ENCODE measurements at places on chromosomes 1 and 21.

GRCh38 chr1:67836769-67837168, 3.5 kb upstream of the GNG12 start:
- DNase-seq = no peak

- DNase-seq = no peak
These were observed 24.4 kb upstream of the TMEM54 start for GRCh38 chr1:32925403-32926162.

DNA sequence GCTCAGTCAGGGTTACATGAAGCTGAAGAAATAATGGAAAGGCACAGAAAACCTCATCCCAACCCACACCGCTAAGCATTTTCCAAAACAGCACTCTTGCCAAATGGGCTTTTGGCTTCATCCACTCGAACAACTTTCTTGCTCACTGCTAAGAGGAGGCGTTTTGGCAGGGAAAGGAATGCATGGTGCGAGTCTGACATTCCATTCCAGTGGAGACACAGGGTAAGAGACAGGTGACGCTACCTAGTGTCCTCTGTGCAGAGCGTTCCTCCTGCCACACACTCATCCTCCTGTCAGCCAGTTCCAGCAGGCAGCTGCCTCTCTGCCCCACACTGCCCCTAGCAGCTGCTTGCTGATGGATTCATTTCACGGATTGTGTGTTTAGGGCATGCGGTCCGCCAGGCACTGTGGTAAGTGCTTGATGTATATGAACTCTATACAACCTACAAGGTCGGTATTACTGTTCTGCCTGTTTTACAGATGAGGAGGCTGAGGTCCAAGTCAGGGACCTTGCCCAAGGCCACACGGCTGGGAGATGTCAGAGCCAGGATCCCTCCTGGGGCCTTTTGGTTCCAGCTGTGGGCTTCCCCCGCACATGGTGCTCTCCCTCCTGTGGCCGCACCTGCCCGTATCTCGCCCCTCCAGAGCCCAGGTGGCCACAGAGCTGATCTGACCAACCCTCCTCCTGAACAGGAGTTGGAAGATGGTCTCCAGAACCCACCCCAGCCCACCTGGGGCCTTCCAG, 25.7 kb upstream of the BACE2 start:
- DNase-seq = peak; percentile 4

DNA sequence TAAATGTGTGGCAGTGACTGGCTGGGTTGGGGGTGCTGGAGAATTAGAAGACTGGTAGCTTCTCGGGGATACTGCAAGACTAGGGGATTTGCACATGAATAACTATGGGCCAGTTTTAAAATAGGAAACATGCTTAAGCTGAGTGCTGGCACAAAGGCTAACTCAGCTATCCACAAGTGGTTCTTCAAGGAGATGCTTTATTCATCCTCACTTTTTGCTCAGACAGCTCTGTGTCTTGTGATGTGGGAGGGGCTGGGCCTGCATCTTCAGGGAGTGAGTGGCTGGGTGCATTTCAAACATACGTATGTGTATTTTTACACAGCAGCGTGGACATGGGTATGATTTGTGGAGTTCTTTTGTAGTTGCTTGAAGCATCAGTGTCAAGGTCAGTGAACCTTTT, 2.3 kb downstream of the COQ8A start:
- no peak for DNase-seq

DNA sequence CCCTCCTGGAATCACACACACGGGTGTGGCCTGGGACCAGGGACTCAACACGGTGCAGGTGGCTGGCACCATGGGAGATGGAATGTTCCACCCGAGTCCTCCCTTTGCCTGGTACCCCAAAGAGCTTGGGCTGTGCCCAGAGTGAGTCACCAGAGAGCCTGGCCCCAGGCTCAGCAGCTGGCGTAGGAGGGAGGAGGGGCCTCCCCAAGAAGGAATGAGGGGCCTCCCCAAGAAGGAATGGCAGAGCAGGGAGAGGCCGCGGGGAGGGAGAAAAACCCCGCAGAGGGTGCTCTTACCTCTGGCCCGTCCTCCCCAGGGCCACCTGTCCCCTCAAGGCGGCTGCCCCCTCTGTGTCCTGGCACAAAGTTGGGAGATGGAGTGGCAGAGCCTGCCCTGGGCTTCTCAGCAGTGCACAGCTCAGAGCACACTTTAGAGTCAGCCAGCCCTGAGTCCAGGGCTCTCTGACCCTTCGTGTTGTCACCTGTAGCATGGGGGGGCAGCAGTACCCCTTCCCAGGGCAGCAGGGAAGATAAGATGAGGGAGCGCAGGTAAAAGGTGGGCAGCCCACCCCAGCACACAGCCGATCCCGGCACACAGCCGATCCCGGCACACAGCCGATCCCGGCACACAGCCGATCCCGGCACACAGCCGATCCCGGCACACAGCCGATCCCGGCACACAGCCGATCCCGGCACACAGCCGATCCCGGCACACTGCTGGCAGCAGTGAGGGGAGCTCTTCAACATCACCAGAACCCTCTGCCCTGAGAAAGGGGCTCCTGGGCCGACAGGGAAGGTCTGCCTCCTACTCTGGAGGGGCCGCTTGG, 20.2 kb upstream of the KCNAB2 start:
- DNase-seq = no peak

- DNase-seq = no peak
These were observed 371.7 kb upstream of the ADGRL2 start for GRCh38 chr1:81428998-81429397.

- DNase-seq = no peak
These were observed 68.2 kb downstream of the TMEM53 start for GRCh38 chr1:44605914-44606615.

DNA sequence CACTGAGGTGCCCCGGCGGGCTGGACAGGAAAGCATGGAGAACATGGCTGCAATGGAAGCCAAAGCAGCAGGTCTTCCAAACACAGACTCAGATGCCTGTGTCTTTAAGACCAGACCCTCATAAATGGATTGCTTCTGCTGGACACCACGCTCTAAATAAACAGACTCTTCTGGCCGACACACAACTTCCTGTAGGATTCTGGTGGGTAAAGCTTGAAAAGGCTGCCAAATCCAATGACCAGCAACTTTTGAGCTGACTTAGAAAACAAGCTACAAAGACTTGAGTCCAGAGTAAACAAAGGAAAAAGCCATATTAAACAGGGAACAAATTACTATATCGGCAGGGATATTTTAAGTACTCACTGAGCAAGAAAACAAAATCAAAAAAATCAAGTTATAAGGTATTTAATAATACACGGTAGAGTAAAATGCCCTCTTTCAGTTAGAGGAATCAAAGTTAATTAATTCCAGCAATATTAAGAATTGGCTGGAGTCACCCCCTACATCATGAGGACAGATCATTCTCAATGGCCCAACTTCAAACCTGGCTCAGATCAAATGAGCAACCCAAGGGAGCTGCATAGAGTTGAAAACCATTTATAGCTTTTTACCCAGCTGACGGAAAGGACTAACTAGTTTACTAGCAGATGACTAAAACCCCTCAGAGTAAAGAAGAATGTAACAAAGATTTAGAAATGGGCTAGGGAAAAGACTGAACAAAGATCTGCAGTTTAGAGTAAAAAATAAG, 102.4 kb downstream of the TGFBR3 start:
- DNase-seq = no peak

DNA sequence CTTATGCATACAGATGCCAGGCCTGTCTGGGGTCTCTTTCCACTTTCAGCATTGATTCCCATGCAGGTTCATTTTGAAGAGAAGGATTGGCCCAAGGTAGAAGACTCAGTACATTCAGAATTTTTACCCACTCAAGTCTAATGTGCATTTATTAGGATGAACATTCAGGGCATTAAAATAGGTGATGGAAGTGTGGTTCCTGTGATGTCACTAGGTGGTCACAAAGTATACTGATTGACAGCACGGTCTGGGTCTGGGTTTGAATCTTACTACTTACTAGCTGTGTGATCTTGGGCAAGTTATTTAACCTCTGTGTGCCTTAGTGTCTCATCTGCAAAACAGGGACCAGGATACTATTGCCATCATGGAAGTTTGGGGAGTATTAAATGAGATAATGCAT, 711 bp upstream of the ZNF648 start:
- no peak for DNase-seq

DNA sequence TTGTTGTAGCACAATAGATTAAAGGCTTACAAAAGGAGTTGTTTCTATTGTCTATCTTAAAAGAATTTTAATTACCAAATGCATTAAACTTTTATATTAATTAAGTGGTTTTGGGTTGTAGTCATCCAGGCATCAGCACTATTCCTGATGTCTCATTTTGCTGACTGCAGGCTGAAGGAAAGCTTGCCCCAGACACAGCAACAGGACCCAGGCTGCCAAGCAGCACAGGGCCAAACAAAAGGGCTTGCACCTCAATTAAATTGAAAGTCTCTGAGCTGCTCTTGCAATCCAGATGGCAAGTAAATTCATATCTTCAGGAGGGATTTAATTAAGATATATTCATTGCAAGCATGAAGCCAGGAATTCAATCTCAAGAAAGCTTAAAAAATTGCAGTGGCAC, 80.7 kb upstream of the CHODL start:
- no peak for DNase-seq

- DNase-seq = no peak
These were observed 11.1 kb downstream of the RXFP4 start for GRCh38 chr1:155952505-155952890.

DNA sequence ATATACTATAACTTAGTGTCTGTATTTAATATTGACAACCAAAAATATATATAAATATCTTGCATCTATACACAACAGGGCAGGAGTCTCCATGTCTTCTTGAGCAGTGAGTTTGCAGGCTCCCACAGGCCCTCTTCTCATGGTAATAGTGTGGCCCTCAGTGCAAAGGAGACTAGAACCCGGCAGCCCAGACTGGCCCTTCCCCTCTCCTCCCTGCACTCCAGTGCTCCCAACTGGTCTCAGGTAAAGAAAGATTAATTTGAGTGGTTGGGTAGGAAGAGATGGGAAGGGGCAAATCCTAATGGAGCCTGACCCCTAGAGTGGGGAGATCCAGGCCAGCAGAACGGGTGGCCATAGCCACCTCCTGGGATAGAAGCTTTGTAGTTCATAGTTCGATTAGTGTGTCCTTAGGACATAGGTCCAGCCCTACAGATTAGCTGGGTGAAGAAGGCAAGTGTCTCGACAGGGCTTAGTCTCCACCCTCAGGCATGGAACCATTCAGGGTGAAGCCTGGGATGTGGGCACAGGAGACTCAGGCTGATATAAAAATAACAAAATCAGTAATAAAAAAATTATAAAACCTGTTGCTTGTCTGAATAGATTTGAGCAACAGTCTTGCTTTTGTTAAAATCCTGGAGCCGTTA, 32.3 kb downstream of the SLC2A1 start:
- no peak for DNase-seq

GRCh38 chr1:110155878-110156522, 5.7 kb downstream of the SLC6A17 start:
- no peak for DNase-seq

- DNase-seq = no peak
These were observed 760 bp upstream of the TINAGL1 start for GRCh38 chr1:31575369-31576140.

DNA sequence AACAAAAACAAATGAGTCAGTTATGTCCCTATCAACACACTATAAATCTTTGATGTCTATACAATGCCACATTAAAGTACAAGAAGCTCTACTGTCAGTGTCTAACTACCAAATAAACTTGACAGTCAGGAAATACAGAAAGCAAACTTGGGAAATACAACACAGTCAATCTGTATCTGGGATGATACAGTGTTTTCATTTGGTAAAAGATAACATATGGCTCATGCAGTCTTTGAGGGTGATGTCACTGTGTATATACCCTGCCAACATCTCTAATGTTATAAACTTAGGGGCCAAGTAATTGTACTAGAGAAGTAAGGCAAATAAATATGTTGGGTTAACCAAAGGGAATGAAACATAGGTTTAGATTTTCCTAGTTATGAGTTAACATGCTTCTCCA, 552.5 kb upstream of the ADAMTS5 start:
- DNase-seq = peak; percentile 53

DNA sequence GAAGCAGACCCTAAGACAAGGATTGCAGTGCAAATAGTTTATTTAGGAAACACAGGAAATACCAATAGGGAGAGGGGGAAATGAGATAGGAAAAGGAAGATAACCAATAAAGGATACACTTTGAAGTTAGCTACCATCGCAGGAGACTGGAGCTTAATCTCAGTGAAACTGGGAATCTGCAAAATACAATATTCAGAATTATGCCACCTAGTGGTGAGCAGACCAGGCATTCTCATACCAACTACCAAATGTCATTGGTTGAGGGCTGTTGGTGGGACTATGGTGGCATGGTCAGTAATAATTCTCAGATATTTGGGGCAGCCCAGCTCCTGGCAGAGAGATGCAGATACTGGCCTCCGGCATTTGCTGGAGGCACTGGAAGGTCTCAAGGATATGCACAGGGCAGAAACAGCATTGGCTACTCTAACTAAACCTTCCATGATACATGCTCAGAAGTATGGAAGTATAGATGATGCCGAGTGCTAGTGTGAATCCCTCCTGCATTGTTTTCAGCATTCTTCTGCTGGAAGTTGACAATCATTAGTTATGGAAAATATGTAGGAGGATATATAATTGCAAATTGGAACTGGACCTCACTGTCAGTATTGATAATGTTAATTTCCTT, 11.8 kb upstream of the ZFP69B start:
- DNase-seq = no peak

DNA sequence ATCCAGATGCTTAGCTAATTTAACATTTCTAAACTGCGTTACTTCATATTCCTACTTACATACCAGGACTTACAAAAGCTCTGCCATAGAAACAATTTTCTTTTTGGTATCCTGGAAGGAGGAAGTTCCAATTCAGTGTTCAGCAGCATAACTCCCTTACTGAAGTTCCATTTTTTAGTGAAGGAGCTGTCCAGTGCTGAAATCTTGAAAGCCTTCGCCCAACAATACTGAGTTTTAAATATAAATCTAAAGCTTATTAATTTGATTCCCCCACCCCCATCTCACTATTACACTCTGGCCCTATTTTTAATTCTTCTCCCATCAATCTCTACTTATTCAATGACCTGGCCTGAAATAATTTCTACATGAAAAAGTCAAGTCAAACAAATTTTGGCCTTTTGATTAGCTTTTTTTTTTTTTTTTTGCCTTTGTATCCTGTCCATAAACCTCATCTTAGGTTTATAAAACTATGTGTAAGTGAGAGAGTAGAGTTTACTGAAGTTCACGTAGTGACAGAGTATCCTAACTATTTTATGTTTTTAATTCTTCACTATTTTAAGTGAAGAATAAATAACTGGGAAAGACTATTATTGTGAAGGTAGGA, 323.0 kb upstream of the PLD5 start:
- DNase-seq = no peak

DNA sequence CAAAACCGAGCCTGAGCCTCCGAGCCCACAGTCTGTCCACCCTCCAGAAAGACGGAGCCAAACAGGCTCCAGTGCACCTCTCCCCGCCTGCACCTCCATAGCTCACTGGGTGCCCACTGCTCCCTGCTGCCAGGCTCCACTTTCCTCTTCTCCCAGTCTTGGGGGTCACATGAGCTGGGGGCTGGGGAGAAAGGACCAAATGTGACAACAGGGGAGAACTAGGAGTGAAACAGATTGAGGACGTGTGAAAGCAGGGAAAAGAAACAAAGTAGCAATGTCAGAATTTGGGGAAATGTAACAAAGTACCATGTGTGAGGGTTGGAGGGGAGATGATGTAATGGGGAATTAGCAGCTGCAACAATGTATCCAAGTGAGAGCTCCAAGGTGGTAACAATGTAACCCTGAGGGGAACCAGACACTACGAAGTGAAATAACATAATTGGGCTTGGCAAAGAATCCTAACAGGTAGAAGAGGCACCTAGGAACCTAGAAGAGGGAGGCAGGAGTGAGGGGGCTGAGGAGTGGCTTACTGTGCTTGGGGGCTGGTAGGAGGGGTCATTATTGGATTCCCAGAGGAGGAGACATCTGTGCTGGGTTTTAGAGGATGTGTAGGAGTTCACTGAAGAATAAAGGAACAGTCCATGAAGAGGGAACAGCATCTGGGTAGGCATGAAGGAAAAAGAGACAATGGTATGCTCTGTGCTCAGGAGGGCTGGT, 12.5 kb downstream of the SDC3 start:
- DNase-seq = no peak
